ENCODE measurements at places on chromosomes 7 and 10.

GRCh38 chr7:32103361-32103760, 33.2 kb upstream of the PDE1C start:
- no peak for DNase-seq

GRCh38 chr7:35878351-35878750, 77.5 kb downstream of the SEPTIN7 start:
- DNase-seq: no peak

- DNase-seq: no peak
Measured at GRCh38 chr7:137390076-137390475, 46.5 kb upstream of the PTN start.

DNA sequence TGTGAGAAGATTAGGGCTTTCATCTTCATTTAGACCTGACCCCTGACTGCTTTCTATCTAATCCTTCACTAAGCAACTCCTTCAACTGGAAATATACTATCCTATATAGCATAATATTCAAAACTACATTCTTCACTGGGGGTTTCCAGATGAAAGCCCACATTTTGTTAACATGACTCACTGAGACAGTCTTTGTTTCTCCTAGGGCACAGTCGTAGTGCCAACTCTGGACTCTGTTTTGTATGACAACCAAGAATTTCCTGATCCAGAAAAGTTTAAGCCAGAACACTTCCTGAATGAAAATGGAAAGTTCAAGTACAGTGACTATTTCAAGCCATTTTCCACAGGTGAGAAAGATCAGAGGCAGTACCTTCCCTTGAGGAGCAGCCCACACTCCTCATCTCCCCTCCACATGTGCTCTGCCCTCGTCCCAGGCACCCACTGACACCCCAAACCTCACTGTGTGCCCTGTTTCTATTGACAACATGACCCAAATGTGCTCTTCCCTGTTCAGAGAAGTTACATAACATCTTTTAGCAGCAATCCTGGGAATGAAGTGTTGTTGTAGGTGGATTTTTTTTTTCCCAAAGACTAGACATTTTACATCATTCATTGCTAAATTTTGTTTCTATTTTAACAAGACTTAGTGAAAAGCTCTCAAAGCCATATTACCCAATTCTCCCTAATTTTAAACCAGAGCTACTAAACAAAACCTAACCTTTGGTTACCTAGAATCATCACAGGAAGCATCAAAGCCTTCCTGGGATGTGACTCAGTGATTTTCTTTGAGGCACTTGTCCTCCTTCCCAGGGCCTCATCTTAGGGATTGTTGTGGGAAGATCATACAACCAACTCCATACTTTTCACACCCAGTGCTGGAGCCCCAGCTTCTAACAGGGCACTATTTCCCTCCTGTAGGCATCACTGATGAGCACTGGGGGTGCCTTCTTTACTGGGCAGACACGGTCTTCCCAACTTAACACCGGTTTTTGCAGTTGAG, 10.7 kb downstream of the CYP2E1 start:
- DNase-seq: no peak

DNA sequence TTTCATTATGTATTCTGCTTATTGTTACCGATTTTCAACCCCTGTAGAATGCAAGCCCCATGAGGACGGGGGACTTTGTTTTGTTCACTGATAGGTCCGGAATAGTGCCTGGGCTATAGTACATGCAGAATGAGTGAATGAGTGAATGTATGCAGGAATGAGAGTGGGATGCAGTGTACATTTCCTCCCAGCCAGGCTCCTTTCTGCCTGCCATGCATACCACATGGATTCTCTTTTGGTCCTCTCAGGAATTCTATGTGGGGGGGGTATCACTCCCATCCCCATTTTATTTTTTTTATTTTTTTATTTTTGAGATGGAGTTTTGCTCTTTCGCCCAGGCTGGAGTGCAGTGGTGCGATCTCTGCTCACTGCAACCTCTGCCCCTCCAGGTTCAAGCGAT, 16.7 kb downstream of the TRIM56 start:
- no peak for DNase-seq

DNA sequence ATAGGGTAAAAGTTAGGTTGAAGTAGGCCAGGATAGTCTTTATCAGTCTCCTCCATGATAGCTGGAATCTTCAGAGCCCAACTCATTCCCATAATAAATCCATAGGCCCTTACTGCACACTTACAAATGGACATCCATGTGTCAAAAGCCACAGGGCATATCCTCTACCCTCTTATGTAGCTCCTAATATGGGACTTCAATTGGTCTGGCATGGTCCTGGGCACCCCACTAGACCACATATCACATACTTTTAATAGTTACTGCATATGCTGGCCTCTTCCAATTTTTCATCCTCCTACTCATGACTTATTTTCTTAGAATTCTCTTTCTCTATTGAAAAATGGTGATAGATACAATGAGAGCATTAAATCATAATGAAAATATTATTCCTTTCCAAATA, 169.3 kb downstream of the MAGI2 start:
- no peak for DNase-seq

DNA sequence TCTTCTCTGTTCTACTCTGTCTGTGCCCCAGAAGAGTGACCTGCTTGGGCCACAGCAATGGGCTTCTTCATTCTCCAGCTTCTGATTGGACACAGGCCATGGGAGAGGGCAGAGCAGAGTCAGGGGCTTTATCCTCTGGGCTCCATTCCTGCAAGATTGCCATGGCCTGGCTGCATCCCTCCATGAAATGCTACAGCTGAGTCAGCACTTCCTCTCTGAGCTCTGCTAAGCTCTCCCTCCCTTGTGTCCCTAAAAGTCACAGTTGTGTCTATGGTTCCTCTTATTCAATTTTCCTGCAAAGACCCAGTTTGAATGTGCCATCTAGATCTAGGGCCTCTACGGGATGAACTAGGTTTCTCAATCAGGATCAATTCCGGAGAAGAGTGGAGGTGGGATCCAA, 903.8 kb downstream of the TYW1 start:
- no peak for DNase-seq

GRCh38 chr7:2637505-2638223, 5.9 kb downstream of the TTYH3 start:
- no peak for DNase-seq

DNA sequence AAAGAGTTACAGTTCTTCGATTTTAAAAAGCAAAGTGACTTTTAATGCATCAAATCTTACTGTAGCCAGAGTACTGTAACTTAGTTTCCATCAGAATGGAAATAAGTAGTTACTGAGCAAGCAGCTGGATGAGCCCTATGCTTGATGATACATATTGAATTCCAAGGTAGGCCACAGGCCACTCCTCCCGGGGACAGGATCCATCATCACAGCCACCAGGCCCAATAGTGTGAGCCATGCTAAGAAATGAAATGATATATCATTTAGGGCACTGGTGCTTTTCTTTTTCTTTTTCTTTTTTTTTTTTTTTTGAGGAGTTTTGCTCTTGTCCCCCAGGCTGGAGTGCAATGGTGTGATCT, 42.9 kb upstream of the TOMM7 start:
- no peak for DNase-seq

GRCh38 chr10:26391701-26392695, 46.1 kb upstream of the APBB1IP start:
- DNase-seq: no peak

DNA sequence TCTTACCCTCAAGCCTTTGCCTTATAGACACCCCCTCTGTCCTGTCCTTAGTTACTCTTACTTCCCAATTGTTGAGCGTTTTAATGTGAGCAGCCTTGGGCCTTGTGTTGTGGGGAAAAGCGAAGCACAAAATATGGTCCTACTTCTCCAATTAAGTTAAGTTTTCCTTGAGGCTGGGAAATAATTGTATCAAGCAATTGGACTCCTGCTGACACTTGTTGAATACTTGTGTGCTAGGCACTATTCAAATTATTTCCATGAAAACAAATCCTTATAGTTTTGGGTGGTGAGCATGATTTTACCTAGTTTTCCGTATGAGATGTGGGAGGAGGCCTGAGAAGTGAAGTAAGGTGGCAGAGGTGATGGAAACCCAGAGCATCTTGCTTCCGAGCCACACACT, 5.4 kb upstream of the ZNF783 start:
- DNase-seq: no peak

- no peak for DNase-seq
Measured at GRCh38 chr7:156732091-156732625, 91.6 kb downstream of the RNF32 start.
